Glutamatergic neuron (in vitro differentiated cells): ENCODE measurements at places on chromosomes 6 and 20. TPM values are rescaled to one million over a fixed set of nuclear protein-coding genes. Genes with fewer than 3 reads are reported as not detected.

- no peak for DNase-seq
These were observed 12.1 kb downstream of the NCR2 start for GRCh38 chr6:41347378-41348050.

- DNase-seq: no peak
These were observed 36.1 kb downstream of the SLC22A2 start for GRCh38 chr6:160222491-160222890.

- DNase-seq: no peak
These were observed 339.0 kb upstream of the CITED2 start for GRCh38 chr6:139713424-139713823.

DNA sequence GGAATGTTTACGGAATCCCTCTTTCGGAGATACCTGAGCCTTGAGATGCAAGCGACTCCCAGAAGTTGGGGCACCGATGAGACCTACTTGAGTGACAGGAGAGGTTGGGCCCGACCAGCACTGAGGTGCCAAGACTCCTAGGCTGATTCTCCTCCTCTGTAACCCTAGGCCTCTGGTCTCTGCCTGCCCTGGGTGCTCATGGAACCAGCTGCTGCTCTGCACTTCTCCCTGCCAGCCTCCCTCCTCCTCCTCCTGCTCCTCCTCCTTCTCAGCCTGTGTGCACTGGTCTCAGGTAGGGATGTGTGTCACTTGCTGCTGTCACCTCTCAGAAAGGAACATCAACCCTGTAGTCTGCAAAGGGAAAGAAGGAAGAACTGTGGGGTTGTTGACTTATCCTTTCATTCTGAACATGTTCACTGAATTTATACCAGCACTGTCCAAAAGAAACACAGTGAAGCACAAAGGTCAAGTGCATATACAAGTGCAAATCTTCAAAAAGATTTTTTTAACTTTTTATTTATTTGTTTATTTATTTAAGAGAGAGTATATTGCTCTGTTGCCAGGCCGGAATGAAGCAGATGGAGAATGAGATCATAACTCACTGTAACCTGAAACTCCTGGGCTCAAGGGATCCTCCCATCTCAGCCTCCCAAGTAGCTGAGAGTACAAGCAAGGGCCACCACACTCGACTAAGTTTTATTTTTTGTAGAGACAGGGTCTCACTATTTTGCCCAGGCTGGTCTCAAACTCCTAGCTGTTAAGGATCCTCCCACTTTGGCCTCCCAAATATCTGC, 913 bp downstream of the BTN2A2 start:
- peak; percentile 38 for DNase-seq

DNA sequence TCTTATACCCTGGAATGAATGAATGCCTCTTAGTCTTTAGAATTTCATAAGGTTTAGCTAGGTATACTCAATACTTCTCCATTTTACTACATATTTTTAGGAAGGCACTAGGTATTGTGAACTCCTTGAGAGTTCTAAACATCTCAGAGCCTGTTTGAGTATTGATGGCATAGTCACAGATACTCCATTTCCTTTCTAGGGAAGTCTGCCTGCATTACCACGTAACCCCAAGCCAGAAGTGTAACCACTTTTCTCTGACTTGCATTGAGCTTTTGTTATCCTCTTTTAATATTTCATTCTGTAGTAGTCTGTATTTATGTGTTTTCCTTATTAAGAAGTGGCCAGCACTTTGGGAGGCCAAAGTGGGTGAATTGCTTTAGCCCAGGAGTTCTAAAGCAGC, 12.2 kb downstream of the TOP1 start:
- no peak for DNase-seq

GRCh38 chr20:3998998-3999397, 16.4 kb downstream of the RNF24 start:
- DNase-seq: no peak

- no peak for DNase-seq
These were observed 167.8 kb downstream of the JARID2 start for GRCh38 chr6:15413466-15414234.

DNA sequence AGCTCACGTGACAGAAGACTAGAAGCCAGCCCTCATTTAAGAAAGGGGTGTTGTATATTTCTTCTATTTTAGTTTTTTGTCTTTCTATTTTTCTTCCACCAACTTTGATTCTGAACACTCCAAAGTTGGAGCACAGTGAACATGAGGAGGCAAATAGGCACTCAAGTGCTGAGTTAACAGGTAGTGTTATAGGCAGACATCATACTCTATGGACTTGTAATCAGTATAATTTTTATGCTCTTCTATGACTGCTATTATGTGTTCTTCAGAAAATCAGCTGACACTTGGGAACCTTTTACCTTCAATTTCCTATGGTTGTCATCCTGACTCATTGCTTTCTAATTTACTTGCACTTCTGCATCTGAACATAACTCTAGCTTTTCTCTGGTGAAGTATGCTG, 396.3 kb upstream of the EYS start:
- DNase-seq: no peak

- DNase-seq: peak; percentile 64
These were observed 4.8 kb upstream of the ZMYND8 start for GRCh38 chr20:47361057-47361915.

GRCh38 chr6:57162028-57162427, 10.1 kb upstream of the BAG2 start:
- no peak for DNase-seq

DNA sequence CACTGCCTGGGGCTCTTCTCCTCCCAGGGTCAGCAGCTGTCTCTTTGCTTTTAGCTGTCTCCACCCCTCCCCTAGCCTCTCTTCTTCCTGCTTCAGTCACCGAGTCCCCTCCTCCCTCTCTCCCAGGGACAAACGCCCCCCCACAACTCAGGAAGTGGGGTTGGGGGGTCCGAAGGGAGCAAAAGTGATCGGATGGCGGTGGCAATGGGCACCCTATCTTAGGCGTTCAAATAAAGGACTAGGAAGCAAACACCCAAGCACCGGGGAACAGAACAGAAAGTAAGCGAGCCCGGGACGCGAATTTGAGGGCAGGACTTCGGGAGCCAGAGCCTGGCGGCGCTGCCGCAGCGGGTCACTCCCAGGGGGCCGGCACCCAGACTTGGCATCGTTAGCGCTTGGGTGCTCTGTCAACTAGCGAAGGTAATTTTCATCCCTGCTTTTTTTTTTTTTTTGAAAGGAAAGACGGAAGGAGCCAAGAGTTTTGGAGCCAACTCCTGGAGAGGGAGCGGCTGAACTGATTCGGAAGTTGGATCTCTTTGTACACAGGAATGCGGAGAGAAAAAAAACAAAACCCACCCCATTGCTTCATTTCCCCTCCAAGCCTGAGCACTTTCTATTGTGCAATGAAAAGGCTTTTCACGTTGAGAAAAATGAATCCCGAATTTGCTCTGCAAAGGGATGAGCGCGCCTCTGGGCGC, 815 bp upstream of the ITPR3 start:
- no peak for DNase-seq

DNA sequence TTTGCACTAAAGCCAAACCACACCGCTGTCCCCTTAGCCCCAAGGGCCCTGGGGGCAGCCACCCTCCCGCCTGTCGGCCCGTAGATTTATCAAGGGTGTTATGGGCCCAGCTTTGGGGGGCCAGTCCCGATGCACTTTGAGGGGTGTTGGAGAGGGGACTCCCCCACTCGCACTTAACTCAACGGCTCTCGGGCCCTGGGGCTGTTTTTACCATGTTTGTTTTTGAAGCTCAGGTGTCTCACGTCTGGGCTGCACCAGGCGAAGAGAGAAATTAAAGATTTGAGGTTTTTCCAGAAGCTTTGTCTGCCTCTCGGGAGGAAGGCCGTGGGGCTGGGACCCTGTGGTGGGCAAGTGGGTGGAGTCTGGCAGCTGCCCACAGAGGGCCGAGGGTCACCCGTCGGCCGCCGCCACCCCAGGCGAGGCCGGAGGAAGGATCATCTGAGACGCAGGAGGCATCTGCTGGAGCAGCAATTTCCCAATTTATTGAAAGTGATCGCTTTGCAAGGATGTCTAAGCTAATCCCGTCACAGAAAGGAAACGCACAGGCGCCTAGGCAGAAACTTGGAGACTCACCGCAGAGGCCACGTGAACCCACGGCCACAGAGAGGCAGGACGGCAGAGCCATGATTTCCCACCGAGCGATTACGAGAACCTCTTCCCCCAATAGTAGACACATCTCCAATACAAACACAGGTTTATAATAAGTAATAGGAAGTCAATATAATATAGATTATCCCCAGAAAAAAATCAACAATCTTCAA, 3.8 kb downstream of the SLC2A4RG start:
- DNase-seq: no peak

DNA sequence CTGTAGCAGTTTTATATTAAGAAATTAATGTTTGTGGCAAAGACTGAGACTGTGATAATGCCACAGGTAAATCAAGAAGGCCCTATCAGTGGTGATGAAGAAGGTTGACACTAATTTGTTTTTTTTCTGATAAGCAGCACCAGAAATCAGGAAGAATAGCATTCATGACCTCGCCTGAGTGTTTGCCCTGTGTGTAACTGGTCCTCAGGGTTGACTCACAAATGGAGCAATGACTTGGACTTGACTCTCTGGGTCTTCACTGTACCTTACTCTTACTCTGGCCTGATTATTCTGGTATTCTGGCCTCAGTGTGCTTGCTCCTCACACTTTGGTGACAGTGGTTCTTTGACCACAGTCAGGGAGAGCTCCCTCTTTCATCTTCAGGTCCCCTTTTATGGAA, 243.9 kb downstream of the HAO1 start:
- DNase-seq: no peak

- DNase-seq: no peak
These were observed 140.4 kb upstream of the CENPW start for GRCh38 chr6:126199466-126199865.

GRCh38 chr6:22664968-22665367, 95.6 kb downstream of the HDGFL1 start:
- DNase-seq: no peak

DNA sequence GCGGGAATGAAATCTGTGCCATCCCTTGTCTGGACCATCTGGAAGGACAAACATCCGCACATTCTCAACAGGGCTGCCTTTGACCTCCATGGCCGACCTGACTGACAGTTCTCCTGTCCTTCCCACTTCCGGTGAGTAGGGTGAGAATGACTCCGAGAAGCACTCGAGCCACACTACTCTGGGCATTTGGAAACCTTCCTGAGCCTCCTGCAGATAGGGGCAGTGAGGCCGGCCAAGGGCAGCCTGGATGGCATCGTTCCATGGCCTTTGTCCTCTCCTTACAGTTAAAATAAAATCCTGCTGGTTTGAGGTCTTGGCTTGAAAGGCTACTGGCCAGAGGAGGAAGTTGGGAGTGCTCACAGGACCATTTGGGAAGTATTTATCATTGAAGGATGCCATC, 70.9 kb upstream of the QKI start:
- DNase-seq: no peak

- no peak for DNase-seq
These were observed 7.2 kb downstream of the FOXC1 start for GRCh38 chr6:1616701-1617463.

- DNase-seq: no peak
These were observed 603.1 kb downstream of the HACE1 start for GRCh38 chr6:104256646-104257045.

GRCh38 chr20:37500311-37500710, 20.7 kb upstream of the NNAT start:
- no peak for DNase-seq

GRCh38 chr6:136114661-136115060, 135.4 kb downstream of the MTFR2 start:
- DNase-seq: no peak

- no peak for DNase-seq
These were observed 57.9 kb upstream of the SSTR4 start for GRCh38 chr20:22977047-22977785.

GRCh38 chr6:110895907-110896608, 21.5 kb downstream of the AMD1 start:
- DNase-seq: no peak

The IFNGR1 gene
- 36.4 TPM for total RNA-seq

The PLN gene
- total RNA-seq: not detected

The SNPH gene
- 34.5 TPM for total RNA-seq

The CYP24A1 gene
- not detected for total RNA-seq

The BMP5 gene
- 1.1 TPM for total RNA-seq

The SLC4A11 gene
- 27.2 TPM for total RNA-seq

The LTB gene
- not detected for total RNA-seq

The E2F3 gene
- 10.1 TPM for total RNA-seq

The TMEM170B gene
- total RNA-seq: 11.0 TPM

The ALDH5A1 gene
- total RNA-seq: 1.2 TPM

The HLA-A gene
- 60.2 TPM for total RNA-seq
